ENCODE measurements at places on chromosomes 7 and 10. TPM values are rescaled to one million over a fixed set of nuclear protein-coding genes. Genes with fewer than 3 reads are reported as not detected.

NODAL gene
- not detected for total RNA-seq

DNA sequence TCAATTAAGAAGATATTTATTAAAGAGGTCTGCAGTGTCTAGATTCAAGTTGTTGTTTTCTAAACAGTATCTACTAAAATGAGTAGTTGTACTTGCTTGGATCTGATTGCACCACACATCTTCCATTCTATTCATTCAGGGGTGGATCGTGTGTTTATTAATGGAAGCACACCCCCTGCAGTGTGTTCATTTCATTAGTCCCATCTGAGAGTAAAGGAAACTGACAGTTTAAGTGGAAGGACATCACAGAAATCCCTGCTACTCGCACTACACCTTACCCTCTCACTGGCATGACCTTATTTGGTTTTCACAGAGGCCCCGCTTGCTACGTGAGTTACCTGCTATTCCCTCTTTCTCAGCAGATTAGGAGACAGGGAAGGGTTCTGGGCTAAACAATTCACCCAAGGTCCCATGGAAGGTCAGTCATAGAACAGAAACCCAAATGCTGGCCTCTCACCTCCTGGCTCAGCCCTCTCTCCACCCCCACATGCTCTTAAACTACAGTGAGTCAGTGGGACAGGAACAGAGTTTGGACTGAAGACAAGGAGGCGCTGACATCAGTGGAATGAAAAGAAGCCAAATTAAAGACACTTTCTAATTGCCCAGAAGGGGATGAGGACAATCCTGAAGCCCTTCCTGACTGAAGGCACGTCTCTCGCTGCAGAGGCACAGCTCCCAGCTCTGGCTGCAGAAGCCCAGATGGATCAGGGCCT, 369.2 kb upstream of the NRP1 start:
- no peak for DNase-seq

CTAGE15 gene
- under 0.01 TPM for total RNA-seq

DNA sequence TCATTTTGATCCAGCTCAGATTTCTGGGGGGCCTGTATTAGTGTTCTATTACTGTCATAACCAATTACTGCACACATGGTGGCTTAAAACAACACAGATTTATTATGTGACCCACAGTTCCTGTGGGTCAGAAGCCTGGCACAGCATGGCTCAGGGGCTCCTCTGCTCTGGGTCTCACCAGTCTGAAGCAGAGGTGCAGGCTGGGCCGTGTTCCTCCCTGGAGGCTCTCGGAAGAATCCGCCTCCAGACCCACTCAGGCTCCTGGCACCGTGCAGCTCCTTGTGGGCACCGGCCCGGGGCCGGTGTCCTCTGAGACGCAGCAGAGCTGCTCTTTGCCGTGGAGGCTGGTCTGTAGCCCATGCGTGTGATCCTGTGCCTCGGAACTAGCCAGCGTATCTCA, 61.5 kb downstream of the RAMP3 start:
- DNase-seq = no peak

DNA sequence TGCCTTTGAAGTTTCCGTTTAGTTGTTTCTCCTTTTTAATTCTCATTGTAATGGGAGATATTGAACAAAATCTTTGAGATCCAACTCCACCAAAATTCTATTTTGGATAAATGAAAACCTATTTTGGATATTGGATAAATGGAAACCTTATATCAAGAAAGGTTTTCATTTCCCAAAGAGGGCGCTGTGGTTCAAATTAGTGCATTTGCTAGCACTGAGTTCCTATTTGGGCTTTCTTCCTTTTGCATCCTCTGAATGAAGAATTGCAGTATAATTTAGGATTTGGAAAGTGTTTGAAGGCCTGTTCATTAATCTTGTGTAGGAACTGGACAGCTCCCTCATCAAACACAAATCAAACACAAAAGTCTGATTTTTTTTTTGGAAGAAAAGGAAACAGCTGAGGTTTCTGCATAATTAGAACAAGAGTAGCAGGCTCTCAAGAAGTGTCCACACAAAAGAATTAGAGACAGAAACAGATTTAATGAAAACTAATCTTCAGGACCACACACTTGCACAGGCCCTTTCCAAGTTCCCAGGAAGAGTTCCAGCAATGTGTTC, 80.8 kb upstream of the KLF14 start:
- DNase-seq = peak; percentile 43

BTBD16 gene
- not detected for total RNA-seq

DNA sequence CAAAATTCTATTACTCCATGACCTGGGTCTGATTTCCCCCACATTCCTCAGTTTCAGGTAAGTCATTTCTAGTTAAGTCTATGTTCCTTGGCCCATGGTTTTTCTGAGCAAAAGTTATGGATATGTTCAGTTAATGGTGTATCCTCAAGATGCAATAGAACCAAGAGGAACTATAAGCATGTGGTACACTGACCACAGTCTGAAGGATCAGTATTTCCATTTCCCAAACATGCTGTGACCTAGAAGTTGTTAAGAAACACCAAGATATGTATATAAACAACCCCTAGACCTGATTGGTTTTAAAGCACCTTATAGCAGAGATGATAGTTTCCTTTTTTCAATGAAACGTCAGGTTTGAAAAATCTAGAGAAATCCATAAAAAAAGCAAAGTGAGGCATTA, 94.2 kb upstream of the ABCB5 start:
- peak; percentile 17 for DNase-seq

GRCh38 chr7:12127455-12127854, 83.6 kb upstream of the TMEM106B start:
- no peak for DNase-seq

PON1 gene
- 0.27 TPM for total RNA-seq

GRCh38 chr10:122407375-122408125, 33.0 kb downstream of the PLEKHA1 start:
- DNase-seq = no peak

GRCh38 chr10:91908337-91909116, 759 bp downstream of the FGFBP3 start:
- peak; percentile 84 for DNase-seq

COL28A1 gene
- total RNA-seq = under 0.01 TPM

DNA sequence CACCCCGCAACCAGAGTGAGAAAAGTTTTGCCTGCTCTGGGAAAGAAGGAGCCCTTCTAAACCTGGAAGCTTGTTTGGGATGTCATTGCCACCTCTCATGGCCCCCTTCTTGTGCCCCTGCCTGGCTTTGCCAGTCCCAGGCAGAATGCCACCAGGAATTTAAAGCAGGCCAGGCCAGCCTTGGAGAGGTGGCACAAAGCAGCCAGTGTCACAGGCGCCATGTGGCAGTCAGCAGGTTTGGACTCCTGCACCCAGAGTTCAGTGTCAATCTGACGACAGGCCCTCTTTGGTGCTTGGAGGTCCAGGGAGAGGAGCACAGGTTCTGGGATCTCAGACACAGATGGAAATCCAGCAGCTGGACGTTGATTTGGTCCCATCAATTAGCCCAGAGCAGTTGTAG, 12.7 kb downstream of the HK1 start:
- no peak for DNase-seq

GRCh38 chr7:86792260-86792659, 148.6 kb downstream of the GRM3 start:
- no peak for DNase-seq

TUBB8 gene
- not detected for total RNA-seq

DNA sequence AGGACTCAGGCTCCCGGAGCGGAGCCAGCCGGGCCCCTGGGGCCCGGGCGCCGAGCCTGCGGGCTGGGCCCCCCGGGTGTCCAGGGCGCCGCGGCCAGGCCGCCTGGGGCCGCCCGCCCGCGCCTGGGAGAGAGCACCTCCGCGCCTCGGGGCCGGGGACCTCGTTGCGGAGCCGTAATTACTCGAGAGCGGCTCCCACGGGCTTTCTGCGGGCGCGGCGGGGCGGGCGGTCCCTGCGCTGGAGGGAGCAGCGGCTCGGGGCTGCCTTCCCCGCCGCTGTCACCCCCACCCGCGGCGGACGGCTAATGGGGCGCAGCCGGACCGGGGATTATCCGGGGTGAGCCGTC, 1.5 kb downstream of the GNB2 start:
- no peak for DNase-seq

- no peak for DNase-seq
Observed at GRCh38 chr10:19917751-19918478, 101.7 kb downstream of the PLXDC2 start.

DNA sequence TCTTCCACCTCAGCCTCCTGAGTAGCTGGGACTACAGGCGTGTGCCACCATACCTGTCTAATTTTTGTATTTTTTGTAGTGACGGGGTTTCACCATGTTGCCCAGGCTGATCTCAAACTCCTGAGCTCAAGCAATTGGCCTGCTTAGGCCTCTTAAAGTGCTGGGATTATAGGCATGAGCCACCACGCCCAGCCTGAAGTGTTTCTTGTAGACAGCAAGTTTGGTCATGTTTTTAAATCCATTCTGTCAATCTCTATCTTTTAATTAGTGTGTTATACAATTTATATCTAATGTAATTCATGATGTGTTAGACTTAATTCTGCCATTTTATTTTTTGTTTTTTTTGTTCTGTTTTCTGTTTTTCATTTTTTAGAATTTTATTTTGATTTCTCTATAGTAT, 17.2 kb upstream of the MXI1 start:
- no peak for DNase-seq

- DNase-seq = peak; percentile 47
Observed at GRCh38 chr7:94907811-94908322, 473 bp downstream of the PPP1R9A start.

CALML3 gene
- not detected for total RNA-seq
